ENCODE measurements at places on chromosomes 5 and 9.

DNA sequence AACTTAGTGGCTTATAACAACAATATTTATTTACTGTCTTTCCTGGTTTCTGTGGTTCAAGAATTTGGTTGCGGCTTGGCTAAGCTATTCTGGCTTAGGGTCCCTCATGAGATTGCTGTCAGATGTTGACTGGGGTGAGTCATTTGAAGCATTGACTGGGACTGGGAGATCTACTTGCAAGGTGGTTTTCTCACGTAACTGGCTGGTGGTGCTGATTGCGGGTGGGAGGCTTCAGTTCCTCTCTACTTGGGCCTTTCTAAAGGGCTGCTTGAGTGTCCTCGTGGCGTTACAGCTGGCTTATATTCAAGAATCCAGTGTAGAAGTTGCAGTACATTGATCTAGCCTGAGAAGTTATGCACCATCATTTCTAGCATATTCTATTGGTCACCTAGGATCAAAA, 218.5 kb upstream of the ELAVL2 start:
- DNase-seq: no peak

DNA sequence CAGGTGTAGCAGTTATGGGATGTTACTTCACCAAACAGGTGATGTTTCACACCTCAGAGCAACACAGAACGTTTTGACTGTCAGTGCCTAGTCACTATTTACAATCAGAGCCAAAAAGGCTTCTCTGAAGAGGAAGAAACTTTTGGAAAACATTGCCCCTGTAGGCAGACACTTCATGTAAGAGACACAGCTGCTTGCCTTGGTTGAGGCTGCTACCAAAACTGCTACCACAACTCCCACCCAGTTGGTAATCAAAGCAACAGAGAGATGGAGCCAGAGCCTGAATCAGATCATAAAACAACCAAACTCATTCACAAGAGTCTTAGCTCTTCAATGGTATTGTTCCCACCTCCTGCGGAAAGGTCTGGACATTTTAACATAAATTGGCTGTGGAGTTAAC, 61.0 kb downstream of the CTSL start:
- no peak for DNase-seq

- peak; percentile 69 for DNase-seq
Measured at GRCh38 chr5:149605998-149606724, 24.9 kb downstream of the ARHGEF37 start.

DNA sequence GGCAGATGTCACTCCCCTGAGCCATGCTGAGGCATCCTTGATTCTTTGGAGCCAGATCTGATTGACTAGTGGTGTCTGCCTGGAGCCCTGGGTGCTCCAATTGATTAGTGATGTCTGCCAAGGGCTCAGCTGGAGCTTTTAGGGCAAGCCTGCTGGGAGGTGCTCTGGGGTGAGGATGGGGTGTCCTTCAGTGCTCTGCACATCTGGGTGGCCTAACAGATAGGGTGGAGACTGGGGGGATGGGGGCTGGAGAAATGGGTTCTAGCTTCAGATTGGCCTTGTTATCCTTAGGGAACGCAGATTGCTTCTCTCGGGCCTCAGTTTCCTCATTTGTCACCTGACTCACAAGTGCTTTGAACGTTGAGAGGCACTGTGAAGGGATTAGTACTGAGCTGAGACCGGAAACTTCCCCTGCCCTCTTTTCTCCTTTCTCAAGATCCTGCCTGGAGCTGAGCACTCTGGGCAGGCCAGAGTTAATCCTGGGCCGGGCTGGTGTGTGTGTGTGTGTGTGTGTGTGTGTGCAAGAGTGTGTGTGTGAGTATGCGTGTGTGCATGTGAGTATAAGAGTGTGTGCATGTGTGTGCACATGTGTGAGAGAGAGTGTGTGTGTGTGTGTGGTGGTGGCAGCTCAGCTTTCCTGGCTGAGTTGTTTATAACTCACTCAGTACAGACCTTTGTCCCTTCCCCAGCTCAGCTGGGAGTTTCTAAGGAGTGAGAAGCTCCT, 5.6 kb upstream of the IER5L start:
- no peak for DNase-seq

DNA sequence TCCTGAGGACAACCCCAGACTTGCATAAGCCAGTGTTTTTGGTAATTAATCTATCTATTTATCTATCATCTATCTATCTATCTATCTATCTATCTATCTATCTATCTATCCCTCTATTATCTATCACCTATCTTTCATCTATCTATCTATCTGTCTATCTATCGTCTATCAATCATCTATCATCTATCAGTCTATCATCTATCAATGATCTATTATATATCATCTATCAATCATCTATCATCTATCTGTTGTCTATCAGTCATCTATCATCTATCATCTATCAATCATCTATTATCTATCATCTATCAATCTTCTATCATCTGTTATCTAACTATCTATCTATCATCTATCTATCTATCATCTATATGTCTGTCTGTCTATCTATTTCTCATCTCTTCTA, 85.5 kb downstream of the PTCH1 start:
- DNase-seq: no peak

DNA sequence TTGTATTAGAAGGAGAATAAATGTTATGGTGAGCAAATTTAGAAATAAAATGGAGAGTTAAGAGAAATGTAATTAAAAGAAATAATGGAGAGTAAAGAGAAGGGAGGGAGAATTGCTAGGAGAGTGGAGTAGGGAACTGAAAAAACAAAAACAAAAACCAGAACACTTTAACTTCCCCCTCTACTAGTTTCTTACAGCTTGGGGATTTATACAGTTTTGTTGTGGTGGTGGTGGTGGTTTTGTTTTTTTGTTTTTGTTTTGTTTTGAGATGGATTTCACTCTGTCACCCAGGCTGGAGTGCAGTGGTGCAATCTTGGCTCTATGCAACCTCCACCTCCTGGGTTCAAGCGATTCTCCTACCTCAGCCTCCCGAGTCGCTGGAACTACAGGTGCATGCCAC, 322.4 kb downstream of the TMEM167A start:
- DNase-seq: no peak

GRCh38 chr5:167578977-167579692, 712.3 kb upstream of the WWC1 start:
- no peak for DNase-seq

- no peak for DNase-seq
Measured at GRCh38 chr5:33319151-33319550, 121.6 kb upstream of the TARS1 start.

DNA sequence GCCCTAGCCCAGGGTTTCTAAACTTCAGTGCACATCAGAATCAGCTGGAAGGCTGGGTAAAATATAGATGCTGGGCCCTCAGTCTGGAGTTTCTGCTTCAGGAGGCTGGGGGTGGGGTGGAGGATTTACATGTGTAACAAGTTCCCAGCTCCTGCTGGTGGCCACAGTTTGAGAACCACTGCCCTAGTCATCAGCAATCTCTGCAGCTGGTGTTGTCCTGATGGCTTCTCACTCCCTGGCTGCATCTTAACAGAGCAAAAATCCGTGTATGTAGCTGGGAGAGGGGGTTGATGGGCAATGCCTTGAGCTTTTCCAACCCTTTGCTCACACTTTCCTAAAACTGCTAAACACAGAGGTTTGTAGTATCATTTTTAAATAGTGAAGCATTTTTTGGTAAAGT, 186.0 kb upstream of the KLF9 start:
- DNase-seq: no peak

GRCh38 chr5:122907276-122907675, 61.9 kb downstream of the SNX24 start:
- peak; percentile 65 for DNase-seq

DNA sequence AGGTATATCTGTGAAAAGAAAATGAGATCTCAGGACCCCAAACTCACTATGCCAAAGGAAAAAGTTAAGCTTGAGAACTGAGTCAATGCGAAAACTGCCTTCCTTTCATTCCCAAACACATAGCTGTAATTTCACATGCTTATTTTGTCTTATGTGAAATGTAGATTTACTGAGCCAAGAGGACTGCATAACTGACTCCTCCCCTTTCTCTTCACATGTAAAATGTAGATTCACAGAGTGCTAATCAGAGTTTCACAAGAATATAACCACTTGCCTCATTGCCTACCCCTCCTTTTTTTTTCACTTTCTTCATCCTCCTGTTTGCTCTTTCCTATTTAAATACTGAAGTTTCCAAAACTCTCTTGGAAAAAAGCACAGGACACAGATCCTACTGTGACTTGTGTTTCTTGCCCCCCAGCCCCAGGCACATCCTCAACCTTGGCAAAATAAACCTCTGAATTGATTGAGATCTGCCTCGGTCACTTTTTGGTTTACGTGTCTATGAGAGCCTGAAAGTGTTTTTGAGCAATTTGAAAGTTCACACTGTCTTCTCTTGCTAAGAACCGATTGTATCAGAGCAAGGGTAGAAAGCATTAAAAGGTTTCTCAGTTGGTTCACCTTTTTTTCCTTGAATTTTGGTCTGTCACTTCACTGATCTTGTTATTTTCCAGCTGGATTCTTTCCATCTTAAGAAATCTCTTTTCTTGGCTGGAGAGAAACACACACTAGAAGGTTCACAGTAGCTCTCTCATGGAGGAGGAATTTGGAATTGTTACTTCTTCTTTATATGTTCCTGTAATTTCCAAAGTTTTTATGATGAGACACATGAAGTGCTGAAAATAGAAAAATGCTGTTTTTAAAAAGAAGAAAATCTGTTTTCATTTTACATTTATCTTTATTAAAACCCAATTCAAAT, 44.8 kb upstream of the SNAPC3 start:
- no peak for DNase-seq

- DNase-seq: no peak
Measured at GRCh38 chr5:78810098-78810920, 161.7 kb upstream of the LHFPL2 start.

- DNase-seq: no peak
Measured at GRCh38 chr5:55102348-55102747, at the start of gene GZMA. TSS of gene GZMA (plus strand) at chr5:55102646. CDS start at chr5:55102683, 37 bp downstream.

DNA sequence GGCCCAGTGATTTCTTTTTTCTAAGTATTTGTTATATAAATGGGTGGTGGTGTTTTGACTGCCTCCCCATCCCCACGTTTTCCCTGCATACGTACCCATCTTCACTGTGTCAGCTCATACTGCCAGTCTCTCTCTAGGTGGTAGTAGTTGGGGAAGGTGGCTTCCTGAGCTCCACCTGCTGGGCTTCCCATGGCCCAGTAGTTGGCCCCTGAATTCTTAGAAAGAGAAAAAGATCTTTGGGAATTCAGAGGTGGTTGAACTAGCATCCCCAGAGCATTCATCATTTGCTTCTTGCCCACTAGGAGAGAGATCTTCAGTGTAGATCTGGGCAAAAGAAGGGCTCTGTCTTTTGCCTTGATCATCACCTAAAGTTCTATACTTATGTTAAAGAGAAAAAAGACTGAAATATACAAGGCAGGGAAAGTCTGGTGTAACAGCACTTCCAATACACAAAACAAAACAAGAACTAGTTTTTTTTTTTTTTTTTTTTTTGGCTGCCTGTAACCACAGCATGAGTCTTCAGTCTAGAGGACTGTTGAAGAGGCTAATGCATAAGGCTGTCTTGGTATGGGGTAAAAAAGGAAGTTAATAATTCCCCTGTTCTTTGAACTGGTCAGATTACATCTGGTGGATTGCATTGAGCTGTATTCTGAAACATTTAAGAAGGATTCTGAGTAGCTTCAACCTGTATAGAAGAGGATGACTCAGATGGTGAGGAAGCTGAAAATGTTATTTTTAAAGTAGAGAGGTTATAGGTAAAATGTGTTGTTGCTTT, 128.7 kb downstream of the ATG10 start:
- no peak for DNase-seq

DNA sequence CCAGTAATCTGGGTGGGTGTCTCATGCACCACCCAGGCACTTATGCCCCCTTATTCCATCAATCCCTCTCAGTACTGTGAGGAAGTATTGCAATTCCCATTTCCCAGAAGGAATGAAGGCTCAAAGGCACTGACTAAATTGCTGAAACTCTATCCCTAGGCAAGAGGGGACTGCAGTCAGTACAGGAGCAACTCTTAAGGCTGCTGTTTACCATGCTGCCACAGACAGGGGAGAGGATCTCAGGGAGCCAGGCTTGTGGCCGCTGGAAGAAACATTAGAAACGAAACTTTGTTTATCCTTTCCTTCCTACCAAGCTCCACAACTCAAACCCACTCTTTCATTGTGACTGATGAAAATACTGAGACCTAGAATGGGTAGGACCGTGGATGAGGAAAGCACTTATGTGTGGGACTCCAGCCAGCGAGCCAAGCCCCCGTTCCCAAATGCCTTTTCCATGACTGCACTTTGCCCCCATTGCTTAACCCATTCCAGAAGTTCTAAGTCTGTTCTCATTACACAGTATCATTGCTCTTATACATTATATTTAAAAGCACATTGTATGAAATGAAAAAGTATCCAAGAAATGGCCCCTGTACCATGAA, 54.3 kb downstream of the TLE1 start:
- no peak for DNase-seq

- DNase-seq: no peak
Measured at GRCh38 chr5:34013547-34013946, 5.7 kb upstream of the AMACR start.
